Glutamatergic neuron (in vitro differentiated cells): ENCODE measurements at places on chromosomes 2 and 18.
A peak's percentile ranks its signal among the peaks of the same experiment; 100 is the strongest.

- no peak for DNase-seq
Measured at GRCh38 chr2:231542136-231542535, 11.9 kb upstream of the NMUR1 start.

- no peak for DNase-seq
Measured at GRCh38 chr18:44324361-44324760, 356.3 kb upstream of the SETBP1 start.

DNA sequence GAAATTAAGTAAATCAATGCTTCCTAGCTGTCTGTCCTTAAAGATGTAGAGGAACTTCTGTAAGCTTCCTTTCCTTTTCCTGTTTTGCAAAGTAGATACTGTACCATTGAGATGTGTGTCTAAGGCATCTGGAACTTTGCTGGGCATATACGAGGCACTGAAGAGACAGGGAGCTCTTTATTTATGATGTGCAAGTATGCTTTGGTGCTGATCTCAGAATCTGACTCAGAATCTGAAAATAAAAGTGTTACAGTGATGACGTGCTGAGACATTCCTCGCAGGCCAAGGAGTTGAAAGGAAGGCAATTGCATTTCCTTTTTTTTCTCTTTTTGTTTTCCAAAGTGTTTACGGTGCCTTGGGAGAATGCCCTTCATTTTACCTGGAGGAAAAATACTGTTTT lies 230.9 kb upstream of the RGPD4 start:
- no peak for DNase-seq

GRCh38 chr2:69914950-69915945 lies at the start of gene MXD1:
MXD1 (plus strand) TSS chr2:69915109; CDS start chr2:69915331, 222 bp downstream.
- peak; percentile 99 for DNase-seq

- DNase-seq: no peak
Measured at GRCh38 chr2:160365716-160366367, 127.8 kb downstream of the RBMS1 start.

GRCh38 chr2:234095301-234095700 lies 44.8 kb downstream of the SPP2 start:
- no peak for DNase-seq

- no peak for DNase-seq
Measured at GRCh38 chr2:29281086-29281915, 166.1 kb downstream of the CLIP4 start.

DNA sequence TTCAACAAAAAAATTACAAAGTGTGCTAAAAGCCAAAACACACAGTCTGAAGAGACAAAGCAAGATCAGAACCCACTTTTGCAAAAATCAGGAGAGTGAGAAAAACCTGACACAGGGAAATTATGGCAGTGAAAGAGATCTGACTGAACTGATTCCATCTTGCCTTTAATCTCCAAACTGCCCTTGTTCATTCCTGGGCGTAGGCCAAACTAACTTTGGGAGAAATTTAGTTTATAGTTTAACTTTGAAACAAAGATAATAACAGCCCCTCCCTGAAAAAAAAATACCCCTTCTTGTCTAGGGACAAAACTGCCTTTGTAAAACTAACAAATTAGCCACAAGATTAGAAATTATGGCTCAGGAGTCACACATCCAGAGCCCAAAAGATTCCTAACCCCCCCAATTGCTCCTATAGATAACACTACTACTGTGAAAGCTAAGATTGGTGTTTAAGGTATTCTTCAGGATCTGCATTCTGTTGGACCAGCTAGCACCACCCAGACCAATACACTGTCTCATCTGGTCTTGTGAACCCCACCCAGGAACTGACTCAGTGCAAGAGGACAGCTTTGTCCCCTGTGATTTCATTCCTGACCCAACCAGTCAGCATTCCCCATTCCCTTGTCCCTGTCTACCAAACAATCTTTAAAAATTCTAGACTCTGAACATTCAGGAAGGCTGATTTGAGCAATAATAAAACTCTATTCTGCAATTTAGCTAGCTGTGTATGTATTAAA lies 226.1 kb upstream of the SH3BP4 start:
- DNase-seq: no peak

DNA sequence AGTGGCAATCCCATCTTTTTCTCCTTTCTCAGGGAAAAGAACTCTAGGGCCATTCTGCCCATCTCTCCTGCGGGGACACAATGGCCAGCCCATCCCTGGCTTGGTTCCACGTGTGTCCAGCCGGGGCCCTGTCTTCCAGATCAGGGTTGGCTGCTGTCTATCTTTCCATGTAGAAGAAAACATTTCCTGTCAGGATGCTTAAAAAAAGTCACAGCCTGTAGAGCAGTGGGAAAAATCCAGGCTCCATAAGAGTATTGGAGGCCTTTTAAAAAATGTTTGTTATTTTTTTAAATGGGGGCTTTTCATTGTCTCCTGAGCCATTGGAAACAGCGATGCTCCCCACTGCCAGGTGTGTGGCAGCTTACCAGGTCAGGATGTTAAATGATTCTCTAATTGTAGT lies 105.6 kb downstream of the TGFA start:
- DNase-seq: no peak

DNA sequence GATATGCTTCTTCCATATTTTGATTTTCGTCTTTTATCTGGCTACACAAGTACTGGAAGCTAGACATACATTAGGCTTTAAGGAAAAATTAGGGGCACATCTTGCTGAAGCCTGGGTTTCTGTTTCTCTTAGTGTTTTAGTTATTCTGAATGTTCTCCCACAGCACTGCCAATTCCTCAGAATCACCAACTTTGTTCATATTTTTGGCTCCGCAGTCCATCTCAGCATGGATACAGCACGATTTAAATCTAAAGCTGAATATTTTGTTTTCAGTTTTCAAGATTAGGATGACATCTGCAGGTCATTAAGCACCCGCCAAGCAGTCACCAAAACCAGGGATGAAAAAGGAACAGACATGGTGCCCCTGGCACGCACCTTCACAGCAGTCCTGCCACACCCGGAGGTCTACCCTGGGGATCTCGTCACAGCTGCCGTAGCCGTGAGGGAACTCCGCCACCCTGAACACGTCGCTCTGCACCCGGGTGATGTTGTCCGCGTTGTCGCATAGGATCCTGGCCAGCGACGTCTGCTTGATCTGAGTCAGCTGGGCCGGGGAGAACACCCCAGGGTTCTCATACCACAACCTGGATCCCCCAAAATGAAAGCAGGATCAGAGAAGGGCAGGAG lies 101.2 kb downstream of the PXDN start:
- DNase-seq: no peak
